ENCODE measurements at places on chromosomes 2 and 18. TPM values are rescaled to one million over a fixed set of nuclear protein-coding genes. Genes with fewer than 3 reads are reported as not detected.

DNA sequence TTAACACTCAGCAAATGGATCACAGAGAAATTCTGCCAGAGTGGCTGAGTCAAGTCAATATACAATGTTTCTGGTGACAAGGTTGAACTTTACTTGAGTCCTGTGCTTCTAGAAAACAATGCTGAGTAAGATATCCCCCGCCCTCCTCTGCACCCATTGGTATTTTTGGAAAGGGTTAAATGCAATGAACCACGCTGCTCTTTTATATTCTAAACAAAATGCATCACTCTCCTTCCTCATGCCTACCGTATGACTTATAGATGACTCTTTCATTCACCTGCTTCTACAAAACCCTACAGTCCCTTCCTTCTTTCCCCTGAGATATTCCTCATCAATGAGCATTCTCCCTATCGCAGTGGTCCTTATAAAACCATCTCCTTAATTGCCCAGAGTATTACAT lies 168.8 kb downstream of the TXNL1 start:
- no peak for DNase-seq

DNA sequence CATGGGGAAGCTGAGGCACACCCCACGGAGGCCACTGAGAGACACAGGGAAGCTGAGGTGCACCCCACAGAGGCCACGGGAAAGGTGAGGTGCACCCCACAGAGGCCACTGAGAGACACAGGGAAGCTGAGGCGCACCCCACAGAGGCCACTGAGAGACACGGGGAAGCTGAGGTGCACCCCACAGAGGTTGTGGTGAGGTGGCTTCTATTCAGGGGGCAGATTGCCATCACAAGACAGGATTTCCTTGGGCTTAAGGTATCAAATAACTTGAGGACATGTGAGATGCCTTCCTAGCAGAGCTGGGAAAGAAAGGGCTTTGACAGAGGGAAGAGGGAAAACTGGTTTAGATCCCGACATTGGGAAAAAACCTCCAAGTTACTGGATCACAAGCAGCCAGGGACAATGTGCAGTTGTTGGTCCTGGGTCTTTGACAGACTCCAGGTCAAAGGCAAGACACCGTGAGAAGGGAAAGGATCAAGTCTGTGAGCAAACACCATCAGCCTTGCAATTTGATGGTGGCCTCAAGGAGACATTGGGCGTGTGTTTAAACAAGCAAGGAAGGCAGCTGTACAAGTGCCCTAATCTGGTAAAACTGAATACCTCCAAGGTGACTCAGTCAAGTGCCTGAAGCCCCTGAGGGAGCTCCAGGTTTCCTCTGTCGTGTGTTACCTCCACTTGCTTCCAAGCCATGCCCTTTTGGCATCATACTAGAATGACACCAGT lies 133.2 kb upstream of the EPAS1 start:
- no peak for DNase-seq

Gene CCDC74A
- 3.6 TPM for total RNA-seq

Gene IL1F10
- total RNA-seq = not detected

Gene DPYSL5
- not detected for total RNA-seq

GRCh38 chr2:133158024-133158423 lies 410.2 kb downstream of the NCKAP5 start:
- DNase-seq = no peak

DNA sequence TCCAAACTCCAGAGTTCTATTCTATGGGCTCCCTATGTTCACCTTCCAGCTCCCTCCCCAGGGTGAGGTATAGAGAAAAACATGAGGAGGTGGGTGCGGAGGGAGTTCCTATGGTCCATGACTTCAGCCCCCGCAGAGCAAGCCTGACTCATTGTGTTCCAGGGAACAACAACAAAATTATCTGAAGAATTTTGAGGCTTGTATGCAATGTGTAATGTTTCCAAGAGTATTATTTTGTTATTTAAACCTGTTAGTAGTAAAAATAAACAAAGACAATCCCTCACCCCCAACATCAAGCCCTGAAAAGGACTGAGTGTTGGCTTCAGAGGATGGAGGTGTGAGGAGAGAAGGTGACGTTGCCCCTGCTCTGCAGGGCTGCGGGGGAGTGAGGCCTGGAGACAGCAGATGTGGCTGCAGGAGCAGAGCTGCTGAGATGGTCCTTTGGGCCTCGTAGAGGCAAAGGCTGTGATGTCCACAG lies 29.0 kb downstream of the LAMA3 start:
- no peak for DNase-seq

DNA sequence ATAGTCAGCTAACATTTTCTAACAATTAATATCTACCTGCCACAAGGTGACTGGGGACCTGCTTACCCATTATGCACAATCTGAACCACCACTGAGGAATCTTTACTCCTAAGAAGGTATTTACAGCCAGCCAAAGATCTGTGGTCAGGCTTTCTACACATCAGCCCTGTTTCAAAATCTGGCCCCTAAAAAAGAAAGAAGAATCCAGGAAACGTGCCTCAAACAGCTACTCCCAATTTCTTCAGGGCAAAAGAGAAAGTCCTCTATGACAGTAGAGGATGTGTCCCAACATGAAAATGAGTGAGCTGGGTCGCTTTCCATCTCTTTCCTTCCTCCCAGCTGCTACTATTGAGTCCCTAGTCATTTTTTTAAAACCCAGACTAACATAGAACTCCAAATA lies 79.5 kb downstream of the EPB41L3 start:
- DNase-seq = no peak

DNA sequence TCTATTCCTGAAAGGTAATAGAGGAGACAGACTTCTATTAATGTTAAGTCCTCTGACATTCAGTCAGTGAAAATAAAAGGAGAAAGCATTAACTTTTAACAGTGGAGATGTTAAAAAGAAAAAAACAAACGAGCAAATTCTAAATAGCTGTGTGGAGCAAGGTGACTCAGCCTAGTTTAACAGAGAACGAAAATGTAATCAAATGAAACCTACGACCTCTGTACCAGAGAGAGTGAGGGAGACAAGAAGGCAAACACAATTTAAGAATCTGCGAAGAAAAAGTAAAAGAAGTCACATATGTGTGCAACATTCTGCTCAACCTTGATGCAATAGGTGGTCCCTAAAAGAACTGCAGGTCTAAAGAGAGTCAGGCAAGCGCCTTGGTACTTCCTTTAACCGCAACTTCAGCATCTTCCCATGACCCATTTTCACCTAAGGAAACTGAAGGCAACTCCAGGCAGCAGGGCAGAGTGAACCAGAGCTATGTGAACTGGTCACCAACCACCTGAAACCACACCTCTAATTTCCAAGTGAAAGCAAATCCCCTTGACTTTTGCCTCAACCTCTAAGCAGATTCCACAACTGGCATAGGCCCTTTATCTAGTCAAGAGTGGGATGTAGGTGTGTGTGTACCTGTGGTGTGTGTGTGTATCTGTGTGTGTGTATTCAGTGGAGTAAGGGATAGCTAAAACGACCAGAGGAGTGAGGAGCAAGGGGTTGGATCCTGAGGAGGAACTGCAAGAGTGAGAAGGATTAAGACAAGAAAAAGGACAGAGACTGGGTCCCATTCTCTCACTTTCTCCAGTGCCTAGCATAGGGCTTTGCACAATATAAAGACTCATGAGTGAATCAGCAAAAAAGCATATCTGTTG lies 43.0 kb downstream of the FIGN start:
- DNase-seq = no peak

Gene UPP2
- not detected for total RNA-seq

DNA sequence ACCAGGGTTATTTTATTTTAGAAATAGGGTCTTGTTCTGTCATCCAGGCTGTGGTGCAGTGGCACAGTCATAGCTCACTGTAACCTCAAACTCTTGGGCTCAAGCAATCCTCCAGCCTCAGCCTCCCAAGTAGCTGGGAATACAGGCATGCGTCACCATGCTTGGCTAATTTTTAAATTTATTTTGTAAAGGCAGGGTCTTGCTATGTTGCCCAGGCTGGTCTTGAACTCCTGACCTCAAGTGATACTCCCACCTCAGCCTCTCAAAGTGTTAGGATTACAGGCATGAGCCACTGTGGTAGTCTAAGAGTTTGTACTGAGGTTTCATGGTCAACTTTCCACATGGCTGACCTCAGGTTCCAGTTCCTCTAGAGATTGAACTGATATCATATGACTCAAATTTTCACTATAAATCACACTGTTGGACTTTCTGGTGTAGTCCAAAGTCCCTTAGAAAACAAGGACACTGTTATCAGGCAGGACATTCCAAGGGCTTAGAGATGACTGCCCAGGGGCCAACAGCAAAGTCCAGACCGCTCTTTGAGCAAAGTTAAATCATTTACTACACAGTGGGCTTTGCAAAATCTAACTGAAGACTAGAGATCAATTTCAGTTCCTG lies 82.0 kb upstream of the MEX3C start:
- DNase-seq = no peak

GRCh38 chr2:84808279-84808678 lies 72.6 kb downstream of the TRABD2A start:
- no peak for DNase-seq

Gene STEAP3
- total RNA-seq = 0.11 TPM

DNA sequence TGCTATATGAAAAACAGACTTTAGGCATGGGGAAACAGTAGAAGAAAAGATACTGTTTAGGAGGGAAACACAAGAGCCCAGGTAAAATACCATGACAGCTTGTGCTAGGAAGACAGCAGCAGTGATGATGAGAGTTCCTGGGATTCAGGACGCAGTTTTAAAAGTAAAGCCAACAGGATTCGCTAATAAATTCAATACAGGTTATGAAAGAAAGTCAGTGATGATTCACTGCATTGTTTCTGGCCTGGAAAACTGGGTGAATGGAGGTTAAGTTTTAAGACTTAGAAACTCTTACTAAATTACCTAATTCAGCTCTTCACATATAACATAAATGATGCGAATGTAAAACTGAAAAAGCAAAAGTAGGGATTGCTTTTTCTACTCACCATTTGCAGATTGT lies 27.9 kb upstream of the RNU4ATAC start:
- no peak for DNase-seq

DNA sequence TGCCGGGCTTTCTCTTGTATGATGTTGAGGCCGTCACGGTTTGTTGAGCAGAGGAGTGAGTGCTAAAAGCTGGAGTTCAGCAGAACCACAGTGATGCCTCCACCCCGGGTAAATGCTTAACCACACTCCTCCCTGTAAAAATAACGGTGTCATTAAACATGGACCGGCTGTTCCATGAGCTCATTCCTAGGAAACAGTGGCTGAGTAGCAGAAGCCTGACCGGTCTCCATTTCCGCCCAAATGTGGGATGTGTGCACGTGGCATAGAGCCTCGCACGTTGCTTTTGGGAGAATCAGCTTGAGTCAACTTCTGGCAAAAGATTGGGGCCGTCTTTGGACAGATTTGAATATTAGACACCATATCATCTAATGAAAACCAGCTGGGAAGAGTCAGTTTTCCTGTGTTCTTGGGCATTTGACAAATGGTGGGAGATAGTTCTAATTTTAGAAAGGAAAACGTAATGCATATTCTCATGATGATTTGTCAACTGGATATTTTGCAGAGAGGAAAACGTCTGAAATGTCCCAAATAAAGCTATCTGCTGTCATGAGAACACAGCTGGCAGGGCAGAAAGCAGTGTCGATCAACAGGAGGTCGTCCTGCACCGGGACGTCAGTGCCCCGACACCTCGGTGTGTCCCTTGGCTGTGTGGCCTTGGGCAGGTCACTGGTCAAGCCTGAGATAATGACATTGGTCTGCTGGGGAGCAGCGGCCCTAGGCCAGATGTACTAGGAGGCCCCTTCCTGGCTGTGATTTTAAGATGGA lies 42.4 kb downstream of the LRRFIP1 start:
- no peak for DNase-seq

DNA sequence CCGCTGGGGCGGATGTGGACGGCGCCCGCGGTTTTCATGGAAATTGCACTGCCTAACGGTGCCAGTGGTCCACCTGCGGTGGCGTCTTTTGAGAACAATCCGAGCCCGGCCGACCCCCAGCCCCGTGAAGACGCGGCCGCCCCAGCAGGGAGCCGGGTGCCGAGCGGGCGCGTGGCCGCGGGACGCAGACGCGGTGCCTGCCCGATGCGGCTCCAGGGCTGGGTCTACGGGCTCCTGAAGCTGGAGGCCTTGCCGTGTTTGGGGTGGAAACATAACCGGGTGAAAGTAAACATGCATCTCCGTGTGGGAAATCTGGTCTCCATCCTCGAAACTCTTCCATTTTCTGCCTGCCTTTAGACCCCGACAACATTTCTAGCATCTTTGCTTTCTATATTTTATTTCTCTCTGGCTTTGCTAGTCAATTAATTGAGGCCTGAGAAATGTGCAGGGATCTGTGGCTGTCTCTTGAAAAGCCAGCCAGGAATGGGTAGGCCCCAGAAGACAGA lies 572 bp downstream of the INPP4A start:
- no peak for DNase-seq

Gene MRPL30
- 28.8 TPM for total RNA-seq

Gene TLX2
- 0.60 TPM for total RNA-seq

Gene LYG2
- not detected for total RNA-seq

GRCh38 chr2:211503856-211504255 lies 947.5 kb downstream of the CPS1 start:
- DNase-seq = no peak

DNA sequence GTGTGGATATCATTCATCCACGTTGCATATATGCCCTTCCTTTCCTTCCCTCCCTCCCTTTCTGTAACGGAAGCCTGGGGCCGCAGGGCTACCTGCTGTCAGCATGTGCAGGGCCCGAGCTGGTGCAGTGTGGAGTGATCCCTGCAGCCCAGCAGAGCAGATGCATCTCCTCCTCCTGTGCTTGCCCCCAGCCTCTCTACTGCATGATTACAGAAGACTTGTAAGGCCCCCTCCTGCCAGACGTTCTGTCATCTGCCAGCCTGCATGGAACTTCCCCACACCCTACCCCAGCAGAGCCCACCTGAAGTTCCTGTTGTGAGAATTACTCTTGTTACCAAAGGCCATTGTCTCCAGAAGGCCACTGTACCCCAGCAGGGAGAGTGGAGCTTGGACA lies 67.5 kb upstream of the FOSL2 start:
- no peak for DNase-seq

Gene GPR75
- total RNA-seq = 2.1 TPM
